Osteoblast (primary cell): ENCODE measurements at places on chromosomes 3 and 15. TPM values are rescaled to one million over a fixed set of nuclear protein-coding genes. Genes with fewer than 3 reads are reported as not detected.

SPTSSB gene
- total RNA-seq, result not detected in 2 replicates

CHRNB4 gene
- total RNA-seq, result not detected in 2 replicates

ECT2 gene
- total RNA-seq, result 21.8 and 23.2 TPM in 2 replicates

CD200 gene
- 1.5 and 3.3 TPM in 2 replicates for total RNA-seq

THUMPD3 gene
- total RNA-seq, result 42.1 and 42.7 TPM in 2 replicates

HHATL gene
- total RNA-seq, result not detected in 2 replicates

ANKUB1 gene
- under 0.01 TPM in 1 of 2 replicates, not detected in the other for total RNA-seq

ZKSCAN7 gene
- total RNA-seq, result 6.5 and 9.8 TPM in 2 replicates

PODXL2 gene
- total RNA-seq, result 0.36 and 0.59 TPM in 2 replicates

GPR156 gene
- total RNA-seq, result 0.88 and 1.4 TPM in 2 replicates

CHRM5 gene
- total RNA-seq, result under 0.01 TPM in 2 replicates

BTLA gene
- total RNA-seq, result 0.36 and 1.8 TPM in 2 replicates

SPATA12 gene
- not detected in 2 replicates for total RNA-seq

KBTBD8 gene
- 1.1 and 3.8 TPM in 2 replicates for total RNA-seq

MAP6D1 gene
- 0.59 and 2.2 TPM in 2 replicates for total RNA-seq

FANCD2OS gene
- total RNA-seq, result not detected in 2 replicates

LRRC31 gene
- total RNA-seq, result not detected in 2 replicates

CORO2B gene
- total RNA-seq, result 10.5 and 14.1 TPM in 2 replicates

SERPINI1 gene
- 1.4 and 2.7 TPM in 2 replicates for total RNA-seq

CRTC3 gene
- 25.0 and 29.2 TPM in 2 replicates for total RNA-seq

NEK10 gene
- 58.6 and 69.8 TPM in 2 replicates for total RNA-seq

CD276 gene
- 145 and 154 TPM in 2 replicates for total RNA-seq

WDR73 gene
- 34.5 and 35.1 TPM in 2 replicates for total RNA-seq

ALDH1L1 gene
- under 0.01 TPM in 1 of 2 replicates, not detected in the other for total RNA-seq

TLR9 gene
- total RNA-seq, result not detected in 2 replicates

ZNF385D gene
- 2.5 and 2.9 TPM in 2 replicates for total RNA-seq

TBCCD1 gene
- total RNA-seq, result 15.6 and 20.0 TPM in 2 replicates

PLA2G4B gene
- total RNA-seq, result 0.72 and 1.2 TPM in 2 replicates

CCR9 gene
- not detected in 2 replicates for total RNA-seq

CASR gene
- total RNA-seq, result not detected in 2 replicates

GOLGA6L7 gene
- not detected in 2 replicates for total RNA-seq

COL6A5 gene
- not detected in 2 replicates for total RNA-seq

PIGZ gene
- total RNA-seq, result 2.9 and 4.0 TPM in 2 replicates

COPS2 gene
- 101 and 104 TPM in 2 replicates for total RNA-seq
